Right ventricle myocardium inferior (tissue), 1 donor: ENCODE measurements at places on chromosomes 13 and 19. TPM values are rescaled to one million over a fixed set of nuclear protein-coding genes. Genes with fewer than 3 reads are reported as not detected.

ZNF560 gene
- not detected for total RNA-seq

ZNF844 gene
- 14.3 TPM for total RNA-seq

RNASEH2B gene
- total RNA-seq: 46.4 TPM

GPR4 gene
- 5.4 TPM for total RNA-seq

TMEM59L gene
- total RNA-seq: 2.8 TPM

ADAT3 gene
- total RNA-seq: 1.6 TPM

SELENOV gene
- not detected for total RNA-seq

KLK8 gene
- total RNA-seq: not detected

CCDC159 gene
- 17.1 TPM for total RNA-seq

ZNF497 gene
- total RNA-seq: 0.19 TPM

B3GNT8 gene
- 8.3 TPM for total RNA-seq

- no peak for DNase-seq
Measured at GRCh38 chr19:58330458-58330857, 3.7 kb downstream of the ZSCAN22 start.

DNA sequence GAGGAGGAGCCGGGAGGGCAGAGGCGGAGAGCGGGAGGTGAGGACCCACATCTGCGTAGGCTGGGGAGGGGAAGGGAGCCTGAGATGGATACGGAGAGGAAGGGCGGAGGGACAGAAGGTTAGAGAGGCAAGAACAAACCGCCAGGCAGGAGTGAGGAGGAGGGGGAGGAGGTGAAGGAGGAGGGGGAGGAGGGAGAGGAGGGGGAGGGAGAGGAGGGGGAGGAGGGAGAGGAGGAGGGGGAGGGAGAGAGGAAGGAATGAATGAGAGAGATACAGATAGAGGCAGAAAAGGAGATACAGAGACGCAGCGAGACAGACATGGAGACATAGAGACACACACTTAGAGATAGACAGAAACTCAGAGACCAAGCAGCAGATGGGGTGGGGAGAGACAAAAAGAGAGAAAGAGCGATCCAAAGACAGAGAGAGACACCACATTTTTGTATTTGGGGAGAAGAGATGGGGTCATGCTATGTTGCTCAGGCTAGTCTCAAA is 782 bp upstream of the CA11 start:
- no peak for DNase-seq

- no peak for DNase-seq
Measured at GRCh38 chr19:16376649-16377048, 52.0 kb downstream of the KLF2 start.

GRCh38 chr13:30196025-30196424 is 111.3 kb downstream of the KATNAL1 start:
- no peak for DNase-seq

DNA sequence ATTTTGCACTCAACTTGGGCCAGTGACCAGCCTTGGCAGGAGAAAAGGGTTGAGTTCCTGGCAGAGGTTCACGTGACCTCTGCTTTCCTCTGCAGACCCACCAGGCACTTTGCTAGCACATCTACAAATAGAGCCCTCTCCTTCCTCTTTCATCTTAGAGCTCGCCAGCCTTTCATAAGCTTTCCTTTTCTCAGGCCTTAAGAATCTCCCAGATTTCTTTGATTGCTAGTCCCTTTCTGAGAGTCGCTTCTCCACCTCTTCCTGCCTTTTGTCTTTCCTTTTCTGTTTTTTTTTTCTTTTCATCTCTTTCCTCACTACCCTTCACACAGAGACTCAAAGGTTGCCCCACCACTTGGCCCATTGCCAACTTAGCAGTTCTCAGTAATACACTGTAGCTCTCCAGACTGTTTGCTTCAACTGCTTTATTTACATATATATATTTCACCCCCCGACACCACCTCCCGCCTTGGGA is 375.7 kb upstream of the SPRY2 start:
- peak; percentile 55 for DNase-seq

GRCh38 chr19:35509861-35510625 is 3.4 kb downstream of the DMKN start:
- DNase-seq: peak; percentile 85

GRCh38 chr13:102401766-102402165 is at the start of gene FGF14:
Gene FGF14 (minus strand): TSS chr13:102402048.
- no peak for DNase-seq

DNA sequence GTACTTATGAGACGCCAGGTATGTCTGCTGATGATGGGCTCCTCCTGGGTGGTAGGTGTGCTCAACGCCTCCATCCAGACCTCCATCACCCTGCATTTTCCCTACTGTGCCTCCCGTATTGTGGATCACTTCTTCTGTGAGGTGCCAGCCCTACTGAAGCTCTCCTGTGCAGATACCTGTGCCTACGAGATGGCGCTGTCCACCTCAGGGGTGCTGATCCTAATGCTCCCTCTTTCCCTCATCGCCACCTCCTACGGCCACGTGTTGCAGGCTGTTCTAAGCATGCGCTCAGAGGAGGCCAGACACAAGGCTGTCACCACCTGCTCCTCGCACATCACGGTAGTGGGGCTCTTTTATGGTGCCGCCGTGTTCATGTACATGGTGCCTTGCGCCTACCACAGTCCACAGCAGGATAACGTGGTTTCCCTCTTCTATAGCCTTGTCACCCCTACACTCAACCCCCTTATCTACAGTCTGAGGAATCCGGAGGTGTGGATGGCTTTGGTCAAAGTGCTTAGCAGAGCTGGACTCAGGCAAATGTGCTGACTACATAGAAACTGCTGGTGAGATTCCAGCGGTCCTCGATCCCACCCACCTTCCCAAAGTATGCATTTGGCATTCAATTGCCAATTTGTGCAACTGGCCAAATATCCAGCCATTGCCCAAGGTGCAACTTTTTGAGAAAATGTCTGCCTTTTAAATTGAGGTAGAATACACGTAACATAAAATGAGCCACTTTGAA is 10.2 kb downstream of the OR2Z1 start:
- no peak for DNase-seq

DNA sequence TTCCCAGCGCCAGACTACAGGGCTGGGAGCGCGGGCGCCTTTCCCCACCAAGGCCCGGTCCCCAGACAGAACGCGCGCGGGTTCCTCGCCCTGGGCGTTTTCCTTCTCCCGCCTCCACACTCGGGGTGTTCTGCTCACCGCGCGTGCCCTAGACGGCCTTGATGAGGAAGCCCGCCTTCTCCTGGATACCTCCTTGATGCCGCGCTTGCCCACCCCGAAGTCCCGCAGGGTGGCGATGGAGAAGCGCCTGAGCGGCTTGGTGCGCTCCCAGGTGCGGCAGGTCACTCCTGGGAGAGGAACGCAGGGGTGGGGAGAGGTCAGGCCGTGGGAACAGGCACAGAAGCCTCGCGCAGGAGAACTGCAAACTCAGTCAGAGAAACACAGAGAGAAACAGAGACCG is 34.8 kb downstream of the CYP2B6 start:
- DNase-seq: no peak

GRCh38 chr13:61084988-61085387 is 330.7 kb downstream of the PCDH20 start:
- no peak for DNase-seq

DNA sequence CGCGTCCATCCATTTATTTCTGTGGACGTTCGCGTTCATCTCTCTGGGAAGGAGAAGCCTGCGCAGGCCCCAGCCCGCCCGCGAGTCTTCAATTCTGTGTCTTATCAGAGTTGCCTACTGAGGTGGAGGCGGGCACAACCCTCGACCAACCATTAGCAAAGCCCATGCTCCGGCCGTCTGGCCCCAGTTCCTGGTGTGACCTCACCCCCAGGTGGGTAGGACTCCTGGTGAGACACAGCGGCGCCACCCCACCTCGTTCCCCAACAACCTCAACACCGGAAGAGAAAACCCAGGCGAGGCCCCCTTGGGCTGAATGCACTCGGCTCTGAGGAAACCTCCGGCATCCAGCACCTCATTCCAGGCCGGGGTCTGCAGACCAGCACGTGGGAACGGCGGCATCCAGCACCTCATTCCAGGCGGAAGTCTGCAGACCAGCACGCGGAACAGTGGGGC is 14.7 kb downstream of the ZNF787 start:
- no peak for DNase-seq

DNA sequence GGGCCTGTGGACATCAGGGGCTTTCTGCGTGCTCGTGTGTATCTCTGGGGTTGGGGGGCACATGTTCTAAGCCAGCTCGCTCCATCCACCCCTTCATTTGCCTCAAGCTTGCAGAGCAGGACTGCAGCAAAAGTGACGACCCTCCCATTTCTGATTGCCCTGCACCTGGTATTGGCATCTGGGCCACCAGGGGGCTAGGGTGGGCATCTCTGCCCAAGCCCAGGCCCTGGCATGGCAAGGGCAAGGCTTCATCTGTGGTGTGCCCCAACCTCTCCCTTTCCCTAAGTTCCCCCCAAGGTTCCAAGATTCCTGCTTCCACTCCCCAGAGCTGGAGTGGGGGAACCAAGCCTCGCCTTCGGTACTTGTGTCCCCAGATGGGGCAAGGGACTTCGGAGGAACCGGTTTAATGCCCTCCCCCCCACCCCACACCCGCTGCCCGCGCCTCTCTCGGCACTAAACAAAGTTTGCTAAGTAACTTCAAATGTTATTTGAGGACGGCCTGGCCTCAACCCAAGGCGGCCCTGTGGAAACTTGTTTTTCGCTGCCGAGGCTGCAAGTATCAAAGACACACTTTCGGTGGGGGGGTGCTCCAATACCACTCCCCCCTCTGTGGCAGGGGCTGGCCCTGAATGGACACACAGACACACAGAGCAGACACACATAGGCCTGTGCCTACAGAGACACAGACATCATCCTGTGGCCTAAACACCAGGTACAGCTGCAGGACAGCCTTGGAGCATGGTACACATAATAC is 12.2 kb downstream of the NFIX start:
- peak; percentile 86 for DNase-seq

- no peak for DNase-seq
Measured at GRCh38 chr19:28196101-28196500, 1016.9 kb downstream of the UQCRFS1 start.
